ENCODE measurements at places on chromosomes 6 and 20.

DNA sequence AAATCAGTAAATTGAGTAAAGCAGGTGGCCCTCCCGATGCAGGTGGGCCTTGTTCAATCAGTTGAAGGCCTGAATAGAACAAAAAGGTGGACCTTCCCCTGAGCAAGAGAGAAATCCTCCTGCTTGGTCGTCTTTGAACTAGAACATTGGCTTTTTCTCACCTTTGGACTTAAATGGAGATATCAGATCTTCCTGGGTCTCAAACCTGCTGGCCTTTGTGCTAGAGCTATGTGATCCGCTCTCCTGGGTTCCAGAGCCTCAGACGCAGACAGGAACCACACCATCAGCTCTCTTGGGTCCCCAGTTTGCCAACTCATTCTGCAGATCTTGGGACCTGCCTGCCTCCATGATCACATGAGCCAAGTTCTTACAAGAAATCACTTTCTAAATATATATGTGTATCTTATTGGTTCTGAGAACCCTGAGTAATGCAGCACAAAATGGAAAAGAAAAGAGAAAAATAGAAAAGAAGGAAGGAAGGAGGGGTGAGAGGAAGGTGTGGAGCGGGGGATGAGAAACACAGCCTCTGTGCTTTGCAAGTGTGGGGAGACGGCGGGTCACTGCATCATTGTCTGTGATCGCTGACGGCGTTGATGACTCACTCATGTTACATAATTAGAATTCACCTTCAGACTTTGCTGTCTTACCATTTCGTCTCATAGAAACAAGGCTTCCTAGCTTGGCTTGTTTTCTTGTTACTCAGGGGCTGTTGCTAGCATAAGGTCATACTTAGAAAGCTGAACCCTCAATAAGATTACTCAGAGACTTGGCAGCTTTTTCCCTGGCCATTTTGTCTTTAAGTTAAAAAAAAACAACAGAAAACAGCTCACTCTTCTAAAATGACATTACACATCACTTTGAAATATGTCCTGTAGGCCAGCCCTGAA, 85.7 kb upstream of the NEDD9 start:
- DNase-seq: peak; percentile 61

- DNase-seq: peak; percentile 40
Measured at GRCh38 chr6:34132486-34133185, 13.3 kb downstream of the GRM4 start.

DNA sequence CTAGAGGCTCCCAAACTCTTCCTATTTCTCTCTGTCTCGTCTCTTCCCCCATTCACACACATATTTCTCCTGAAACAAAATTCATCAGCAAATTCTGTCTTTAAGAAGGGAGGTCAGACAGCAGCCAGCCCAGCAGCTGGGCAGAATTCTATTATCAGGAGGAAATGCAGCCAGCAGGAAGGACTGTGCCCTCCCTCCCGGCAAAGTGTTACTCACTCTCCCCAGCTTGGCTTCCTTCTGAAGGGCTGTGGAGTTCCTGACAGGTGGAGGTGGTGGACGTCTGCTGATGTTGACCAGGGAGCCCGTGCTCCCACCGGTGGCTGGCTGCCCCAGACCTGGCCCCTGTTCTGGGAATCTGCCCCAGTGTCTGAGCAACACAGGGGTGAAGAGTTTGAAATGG, 37.3 kb downstream of the KCNB1 start:
- no peak for DNase-seq

GRCh38 chr6:157220485-157220884, 102.8 kb downstream of the TMEM242 start:
- DNase-seq: no peak

GRCh38 chr6:57328074-57328473, 10.6 kb downstream of the PRIM2 start:
- DNase-seq: no peak

DNA sequence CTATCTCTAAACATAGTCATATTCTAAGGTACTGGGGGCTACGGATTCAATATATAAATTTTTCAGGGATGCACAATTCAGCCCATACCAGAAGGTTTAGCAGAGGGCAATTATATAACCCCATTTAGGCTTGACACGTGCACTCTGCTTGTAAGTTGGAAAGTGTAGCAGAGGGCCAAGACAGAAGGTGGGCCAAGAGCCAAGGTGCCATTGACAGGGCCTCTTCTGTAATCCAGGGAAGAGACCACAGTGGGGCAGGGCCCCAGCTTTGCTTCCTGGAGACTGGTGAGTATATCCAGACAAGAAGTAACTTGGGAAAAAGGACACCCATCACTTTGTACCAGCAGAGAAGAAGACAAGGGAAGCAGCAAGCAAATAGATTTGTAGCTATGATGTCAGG, 672.4 kb upstream of the MARCKS start:
- no peak for DNase-seq

GRCh38 chr20:21703717-21704407, 1.6 kb upstream of the PAX1 start:
- DNase-seq: no peak

GRCh38 chr6:82208913-82209312, 38.6 kb downstream of the IBTK start:
- DNase-seq: no peak

DNA sequence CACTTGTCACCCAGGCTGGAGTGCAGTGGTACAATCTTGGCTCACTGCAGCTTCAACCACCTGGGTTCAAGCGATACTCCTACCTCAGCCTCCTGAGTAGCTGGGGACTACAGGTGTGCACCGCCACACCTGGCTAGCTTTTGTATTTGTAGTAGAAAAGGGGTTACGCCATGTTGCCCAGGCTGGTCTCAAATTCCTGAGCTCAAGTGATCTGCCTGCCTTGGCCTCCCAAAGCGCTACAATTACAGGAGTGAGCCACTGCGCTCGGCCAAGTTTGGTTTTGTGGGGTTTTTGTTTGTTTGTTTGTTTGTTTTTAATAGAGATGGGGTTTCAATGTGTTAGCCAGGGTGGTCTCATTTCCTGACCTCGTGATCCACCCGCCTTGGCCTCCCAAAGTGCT, 12.3 kb downstream of the LOC128125822 start:
- no peak for DNase-seq

- peak; percentile 74 for DNase-seq
Measured at GRCh38 chr20:46681032-46681854, 8.0 kb downstream of the TP53RK start.

DNA sequence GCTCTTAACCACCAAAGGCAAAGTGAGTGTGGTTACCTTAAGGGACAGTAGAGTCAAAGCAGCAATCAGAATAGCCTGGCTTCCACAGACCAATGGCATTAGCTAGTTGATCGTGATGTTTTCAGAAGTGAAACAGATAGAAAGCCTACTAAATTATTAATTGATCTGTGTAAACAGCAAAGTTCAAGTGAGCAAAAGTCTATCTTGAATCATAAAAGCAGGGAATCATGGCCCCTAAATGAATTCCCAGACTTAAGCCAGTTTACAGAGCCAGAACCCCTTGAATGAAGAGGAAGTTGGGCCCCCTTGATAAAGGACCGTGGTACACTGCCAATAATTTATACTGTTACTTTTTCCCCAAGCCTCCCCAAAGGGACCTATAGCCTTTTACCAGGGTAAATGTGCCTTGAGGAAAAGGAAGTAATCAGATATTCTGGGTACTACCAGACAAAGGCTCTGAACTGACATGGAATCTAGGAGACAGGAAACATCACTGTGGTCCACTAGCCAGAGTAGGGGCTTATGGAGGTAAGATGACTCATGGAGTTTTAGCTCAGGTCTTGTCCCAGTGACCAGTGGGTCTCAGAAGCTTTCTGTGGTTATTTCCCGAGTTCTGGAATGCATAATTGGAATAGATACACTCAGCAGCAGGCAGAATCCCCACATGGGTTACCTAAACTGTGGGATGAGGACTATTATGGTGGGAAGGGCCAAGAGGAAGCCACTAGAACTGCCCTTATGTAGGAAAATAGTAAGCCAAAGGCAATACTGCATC, 317.5 kb downstream of the CD83 start:
- no peak for DNase-seq

DNA sequence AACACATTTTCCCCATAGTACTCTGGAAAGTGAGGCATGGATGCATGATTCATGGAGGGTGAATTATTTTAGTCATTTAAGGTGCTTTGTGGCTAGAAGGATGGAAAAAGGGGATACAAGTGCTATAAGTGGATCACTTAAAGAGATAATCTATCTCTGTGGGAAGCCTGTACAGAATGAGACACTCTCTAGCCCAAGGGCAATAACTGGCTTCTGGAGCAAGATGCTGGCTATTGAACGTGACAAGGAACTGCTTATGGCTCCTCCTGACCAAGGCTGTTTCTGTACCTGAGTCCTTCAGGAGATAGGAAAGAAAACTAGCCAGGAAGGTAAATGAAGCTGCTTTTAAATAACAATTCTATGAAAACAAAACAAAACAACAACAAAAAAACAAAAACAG, 590.7 kb downstream of the EYS start:
- no peak for DNase-seq

GRCh38 chr6:73608761-73609160, 45.0 kb downstream of the SLC17A5 start:
- DNase-seq: no peak

- DNase-seq: no peak
Measured at GRCh38 chr20:20235681-20236080, 132.2 kb upstream of the INSM1 start.

- DNase-seq: no peak
Measured at GRCh38 chr6:52388790-52389189, 26.8 kb downstream of the PAQR8 start.

- DNase-seq: no peak
Measured at GRCh38 chr6:12537389-12537788, 179.2 kb upstream of the PHACTR1 start.
